Calu3 (cell line): ENCODE measurements at places on chromosomes 7 and 10. TPM values are rescaled to one million over a fixed set of nuclear protein-coding genes. Genes with fewer than 3 reads are reported as not detected.
A peak's percentile ranks its signal among the peaks of the same experiment; 100 is the strongest.

DNA sequence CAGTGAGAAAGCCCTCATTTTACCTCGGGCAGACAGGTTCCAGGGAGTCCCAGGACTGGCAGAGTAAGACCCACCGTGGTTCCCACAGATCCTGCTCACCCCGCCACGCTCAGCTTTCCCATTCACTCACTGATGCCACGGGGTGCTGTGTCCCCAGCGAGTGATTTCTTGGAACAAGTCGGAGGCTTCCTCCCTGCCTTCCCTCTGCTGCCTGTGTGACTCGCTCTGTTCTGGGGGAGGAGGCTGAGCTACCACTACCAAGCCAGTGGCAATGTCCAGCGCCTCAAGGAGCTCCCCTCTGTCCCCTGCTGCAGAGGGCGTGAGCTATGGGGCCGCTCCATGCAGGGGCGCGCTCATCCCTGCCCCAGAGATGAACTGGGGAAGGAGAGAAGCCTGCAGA lies 12.6 kb downstream of the IL15RA start:
- H3K36me3 ChIP-seq = peaks cover 35% of the 10 kb centered on the region
- no peak for DNase-seq
- no peak overlapping the region for H3K4me3 ChIP-seq
- H3K27ac ChIP-seq = no peak overlapping the region
- H3K27me3 ChIP-seq = no peaks in the 10 kb centered on the region

Gene TSPAN12
- total RNA-seq = 14.6 and 18.5 TPM in 2 replicates

DNA sequence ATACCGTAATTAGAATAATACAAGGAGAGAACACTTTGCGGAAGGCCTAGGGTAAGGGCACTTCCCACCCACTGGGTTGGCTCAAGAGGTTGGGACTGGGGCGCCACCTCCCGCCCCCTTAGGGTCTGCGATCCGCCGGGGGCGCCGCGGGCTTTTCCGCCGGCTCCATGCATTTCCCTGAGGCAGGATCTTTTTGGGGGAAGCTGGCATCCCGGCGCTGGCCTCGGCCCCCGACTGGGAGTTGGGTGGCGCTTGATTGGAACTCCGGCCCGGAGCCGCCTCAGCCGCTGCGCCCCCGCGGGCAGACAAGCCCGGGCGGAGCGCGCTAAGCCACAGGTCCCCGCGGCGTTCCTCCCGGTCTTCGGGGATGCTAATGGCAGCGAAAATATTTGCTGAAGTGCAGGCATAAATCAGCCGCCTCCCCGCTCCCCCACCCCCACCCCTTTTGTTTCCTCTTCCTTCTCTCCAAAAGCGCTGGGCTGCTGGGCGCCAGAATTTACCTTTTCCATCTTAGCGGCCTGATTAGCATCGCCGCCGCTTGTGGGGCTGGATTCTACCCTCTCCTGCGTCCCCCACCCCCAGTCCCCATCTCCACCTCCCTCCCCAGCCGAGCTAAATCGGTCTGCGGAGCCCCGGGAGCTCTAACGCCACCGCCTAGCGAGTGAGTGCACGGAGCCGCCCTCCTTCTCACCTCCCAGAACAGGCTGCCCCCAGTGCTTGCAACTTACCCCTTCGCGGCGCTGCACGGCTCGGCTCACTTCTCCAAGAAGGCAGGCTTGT lies 5.1 kb downstream of the UNC5B start:
- peak overlapping the region; percentile 45 for H3K4me3 ChIP-seq
- peaks cover 7% of the 10 kb centered on the region for H3K36me3 ChIP-seq
- H3K27ac ChIP-seq = peak overlapping the region; percentile 46
- H3K27me3 ChIP-seq = peaks cover 98% of the 10 kb centered on the region

- no peaks in the 10 kb centered on the region for H3K4me1 ChIP-seq
- H3K27ac ChIP-seq = no peak overlapping the region
- H3K4me3 ChIP-seq = no peak overlapping the region
- H3K27me3 ChIP-seq = no peaks in the 10 kb centered on the region
- DNase-seq = no peak
These were observed 123.3 kb upstream of the FZD1 start for GRCh38 chr7:91140982-91141381.

DNA sequence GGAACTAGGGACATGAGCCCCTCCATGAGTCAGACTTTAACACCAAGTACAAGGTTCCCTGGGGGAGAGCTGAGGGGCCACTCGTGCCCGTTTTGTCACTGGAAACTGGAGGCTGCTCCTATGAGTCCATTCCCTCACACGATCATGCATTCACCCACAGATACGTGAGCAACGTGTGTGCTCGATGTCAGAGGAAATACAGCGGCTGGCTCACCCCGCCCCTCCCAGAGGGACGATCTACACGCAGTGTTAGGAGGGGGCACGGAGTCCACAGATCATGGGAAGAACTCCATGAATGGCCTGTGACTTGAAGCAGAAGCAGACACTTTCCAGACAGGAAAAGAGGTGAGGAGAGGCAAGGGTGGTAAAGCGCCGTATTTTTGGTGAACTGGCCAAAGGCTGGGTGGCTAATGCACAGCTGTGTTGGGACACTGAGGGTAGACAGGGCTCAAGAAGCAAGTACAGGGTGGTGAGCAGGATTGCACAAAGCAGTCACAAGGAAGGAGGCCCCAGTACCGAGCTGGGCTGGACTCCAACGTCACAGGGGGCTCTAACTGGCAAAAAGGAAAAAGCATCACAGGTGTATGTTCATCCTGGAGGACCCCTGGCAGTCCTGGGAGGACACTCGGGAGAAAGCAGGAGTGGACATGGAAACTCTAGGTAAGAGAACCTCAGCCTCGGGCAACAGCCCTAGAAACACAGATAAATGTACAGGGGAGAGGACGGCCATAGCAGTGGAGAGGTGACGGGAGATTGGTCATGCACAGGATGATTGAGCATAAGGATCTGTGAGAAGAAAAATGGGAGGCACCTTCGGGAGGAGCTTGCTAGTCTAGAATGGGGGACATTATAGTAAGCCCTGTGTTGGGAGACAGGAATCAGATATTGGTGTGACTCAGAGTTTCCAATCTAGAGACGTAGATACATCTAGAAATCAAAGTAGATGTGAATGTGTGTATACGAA lies 41.2 kb downstream of the TNS3 start:
- DNase-seq = no peak
- no peak overlapping the region for H3K4me3 ChIP-seq
- peak overlapping the region; percentile 32 for H3K27ac ChIP-seq
- peaks cover 20% of the 10 kb centered on the region for H3K36me3 ChIP-seq

Gene AGR3
- 8.4 and 11.0 TPM in 2 replicates for total RNA-seq

DNA sequence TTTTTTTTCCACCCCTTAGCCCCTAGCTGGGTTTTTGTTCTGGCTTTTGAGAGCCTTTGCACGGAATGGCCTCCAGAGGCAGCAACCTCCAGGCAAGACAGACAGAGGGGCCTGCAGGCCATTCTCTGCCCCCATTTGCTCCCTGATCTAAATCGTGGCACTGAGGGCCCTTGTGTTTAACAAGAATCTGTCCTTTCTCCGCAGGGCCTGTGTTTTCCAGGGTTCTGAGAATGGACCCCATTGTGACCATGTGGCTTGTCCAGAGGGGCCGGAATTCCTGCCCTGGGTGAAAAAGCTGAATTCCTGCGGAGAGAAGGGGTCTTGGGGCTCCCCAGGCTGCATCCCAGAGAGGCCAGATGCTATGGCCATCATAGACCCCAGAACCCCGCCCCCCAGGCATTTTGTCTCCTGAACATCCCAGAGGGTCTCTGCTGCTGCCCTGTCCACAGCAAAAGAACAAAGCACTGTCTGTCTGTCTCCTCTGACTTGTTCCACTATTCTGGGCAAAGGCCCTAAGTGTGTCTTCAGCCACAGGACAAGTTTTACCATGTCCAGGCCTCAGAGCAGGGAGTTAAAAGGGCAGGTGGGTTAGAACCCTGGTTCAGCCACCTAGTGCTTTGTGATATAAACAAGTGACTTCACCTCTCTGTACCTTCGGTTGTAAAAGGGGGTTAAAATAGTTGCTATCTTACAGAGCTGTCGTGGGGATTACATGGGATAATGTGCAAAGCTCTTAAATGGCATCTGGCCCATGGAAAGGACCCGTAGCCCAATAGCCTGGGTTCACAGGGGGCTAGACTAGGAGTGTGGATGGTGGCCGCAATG lies 155.6 kb downstream of the SH3PXD2A start:
- no peak overlapping the region for H3K4me3 ChIP-seq
- peaks cover 9% of the 10 kb centered on the region for H3K4me1 ChIP-seq

DNA sequence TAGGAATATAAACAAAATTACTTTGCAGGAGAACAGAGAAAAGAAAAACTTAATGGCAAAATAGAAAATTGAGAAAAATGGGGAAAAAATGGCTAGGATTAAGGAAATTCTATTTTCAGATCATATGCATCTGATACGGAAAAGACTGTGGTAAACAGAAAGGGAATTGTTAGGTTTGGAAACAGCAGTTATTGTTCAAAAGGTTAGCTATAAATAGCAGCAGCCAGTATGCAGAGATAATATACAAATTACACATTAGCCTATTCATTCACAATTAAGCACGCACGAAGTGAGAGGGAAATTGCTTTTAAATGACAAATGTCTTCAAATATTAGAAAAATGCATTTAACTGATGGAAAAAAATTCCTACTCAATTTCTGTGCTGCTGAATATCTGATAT lies 224.1 kb upstream of the FAM3C start:
- H3K4me3 ChIP-seq = no peak overlapping the region
- DNase-seq = no peak
- H3K4me1 ChIP-seq = no peaks in the 10 kb centered on the region
- H3K27me3 ChIP-seq = no peaks in the 10 kb centered on the region

- no peaks in the 10 kb centered on the region for H3K36me3 ChIP-seq
- H3K27ac ChIP-seq = no peak overlapping the region
- no peaks in the 10 kb centered on the region for H3K4me1 ChIP-seq
- no peaks in the 10 kb centered on the region for H3K27me3 ChIP-seq
- H3K4me3 ChIP-seq = no peak overlapping the region
These were observed 192.7 kb downstream of the PTPRN2 start for GRCh38 chr7:158394936-158395335.

DNA sequence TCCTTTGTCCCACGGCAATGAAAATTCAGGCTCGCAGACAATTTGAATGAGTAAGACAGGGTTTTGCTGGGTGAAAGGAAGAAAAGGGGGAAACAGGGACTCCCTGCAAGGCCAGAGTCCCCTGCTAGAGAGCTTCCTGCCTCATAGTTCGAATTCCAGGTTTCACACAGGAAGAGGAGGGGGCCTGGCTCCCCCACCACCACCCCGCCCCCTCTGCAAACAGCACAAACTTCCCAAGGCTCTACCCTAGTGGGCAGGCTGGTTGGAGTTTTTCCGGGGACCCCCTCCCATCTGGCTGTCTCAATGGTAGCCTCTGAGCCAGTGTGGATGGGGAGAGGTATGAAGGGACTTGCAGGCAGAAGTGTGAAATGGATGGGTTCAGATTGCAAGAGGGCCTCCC lies 57.4 kb upstream of the NEBL start:
- no peak for DNase-seq
- H3K4me3 ChIP-seq = no peak overlapping the region
- H3K4me1 ChIP-seq = no peaks in the 10 kb centered on the region

Gene HHEX
- 91.5 and 97.7 TPM in 2 replicates for total RNA-seq

DNA sequence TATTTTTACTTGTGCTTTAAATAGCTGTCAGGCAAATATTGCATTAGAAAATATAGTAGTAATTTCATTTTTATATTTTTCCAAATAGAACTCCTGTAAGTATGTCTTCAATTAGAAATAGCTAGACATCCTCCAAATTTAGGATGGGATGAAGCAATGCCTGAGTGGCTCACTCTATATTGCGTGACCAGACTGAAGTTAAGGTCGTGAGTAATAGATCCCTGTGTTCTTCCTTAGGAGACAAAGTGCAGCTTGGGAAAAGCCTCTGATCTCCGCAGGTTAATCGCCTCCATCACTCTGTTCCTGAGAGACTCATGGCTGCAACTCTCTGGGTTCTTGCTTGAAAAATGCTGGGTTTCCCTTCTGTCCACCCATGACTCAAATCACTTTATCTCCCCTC lies 484.8 kb upstream of the ANKRD30A start:
- H3K4me1 ChIP-seq = no peaks in the 10 kb centered on the region
- H3K27me3 ChIP-seq = no peaks in the 10 kb centered on the region
- no peak overlapping the region for H3K4me3 ChIP-seq
- H3K27ac ChIP-seq = no peak overlapping the region
- DNase-seq = no peak
- no peaks in the 10 kb centered on the region for H3K36me3 ChIP-seq

Gene GTPBP10
- total RNA-seq = 22.5 and 25.0 TPM in 2 replicates

GRCh38 chr7:151796091-151796870 lies 80.6 kb downstream of the PRKAG2 start:
- H3K4me1 ChIP-seq = peaks cover 19% of the 10 kb centered on the region
- H3K27me3 ChIP-seq = peaks cover 6% of the 10 kb centered on the region
- H3K4me3 ChIP-seq = no peak overlapping the region
- peak overlapping the region; percentile 58 for H3K27ac ChIP-seq

DNA sequence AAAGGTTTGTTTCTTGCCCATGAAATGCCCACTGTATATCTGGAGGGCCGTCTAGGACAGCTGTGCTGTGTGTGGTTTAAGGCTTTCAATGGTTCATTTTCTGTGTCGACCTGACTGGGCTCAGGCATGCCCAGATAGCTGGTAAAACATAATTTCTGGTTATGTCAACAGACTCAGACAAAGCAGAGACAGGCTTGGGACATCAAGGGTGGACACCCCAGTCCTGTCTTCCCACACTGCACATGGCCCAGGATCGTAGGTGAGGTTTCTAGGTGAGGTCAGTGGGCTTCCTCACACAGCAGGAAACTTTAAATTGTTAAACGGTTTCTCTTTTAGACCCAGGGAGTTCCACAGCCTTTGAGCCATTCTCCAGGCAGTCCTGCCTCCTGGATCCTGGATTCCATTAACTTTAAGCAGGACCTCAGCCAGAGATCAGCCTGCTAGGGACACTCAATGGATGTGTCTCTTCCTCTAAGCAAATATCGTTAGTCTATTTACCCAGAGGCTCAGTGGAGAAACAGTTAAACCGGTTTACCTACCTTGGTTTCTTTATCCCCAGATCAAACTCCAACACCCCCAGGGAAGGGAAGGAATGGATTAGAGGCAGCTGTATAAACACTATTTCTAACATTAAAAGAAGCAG lies 66.4 kb downstream of the ST8SIA6 start:
- peaks cover 20% of the 10 kb centered on the region for H3K4me1 ChIP-seq
- peaks cover 8% of the 10 kb centered on the region for H3K36me3 ChIP-seq
- peak overlapping the region; percentile 47 for H3K4me3 ChIP-seq
- H3K27ac ChIP-seq = peak overlapping the region; percentile 78
- DNase-seq = peak; percentile 24

Gene C10orf90
- total RNA-seq = not detected in 2 replicates

DNA sequence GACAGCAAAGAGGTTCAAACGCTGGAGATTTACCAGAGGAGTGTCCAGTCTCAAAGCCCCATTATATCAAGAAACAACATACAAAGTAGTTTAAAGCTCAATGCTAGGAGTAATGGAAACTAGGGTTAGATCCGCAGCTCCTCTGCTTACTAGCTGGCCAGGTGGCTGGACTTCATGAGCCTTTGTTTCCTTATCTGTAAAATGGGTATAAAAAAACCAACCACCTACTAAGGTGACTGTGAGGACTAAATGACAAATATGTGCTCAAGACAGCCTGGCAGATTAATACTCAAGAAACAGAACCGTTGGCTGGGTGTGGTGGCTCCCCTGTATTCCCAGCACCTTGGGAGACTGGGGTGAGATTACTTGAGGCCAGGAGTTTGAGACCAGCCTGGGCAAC lies 5.8 kb upstream of the RBM20 start:
- H3K4me1 ChIP-seq = no peaks in the 10 kb centered on the region
- peaks cover 17% of the 10 kb centered on the region for H3K27me3 ChIP-seq
- no peak overlapping the region for H3K4me3 ChIP-seq
- DNase-seq = no peak

- H3K27me3 ChIP-seq = no peaks in the 10 kb centered on the region
- peak overlapping the region; percentile 67 for H3K4me3 ChIP-seq
- H3K4me1 ChIP-seq = peaks cover 70% of the 10 kb centered on the region
- DNase-seq = no peak
- H3K27ac ChIP-seq = peak overlapping the region; percentile 98
These were observed 14.1 kb upstream of the DDIT4 start for GRCh38 chr10:72259491-72260238.

Gene LIMK1
- total RNA-seq = 32.2 and 34.4 TPM in 2 replicates

Gene IGF2BP3
- total RNA-seq = 111 and 114 TPM in 2 replicates
